AG08395 (cell line): ENCODE measurements at places on chromosomes 5 and 9.

GRCh38 chr9:16207161-16207560 lies 654.3 kb downstream of the CCDC171 start:
- peak; percentile 57 for DNase-seq

GRCh38 chr9:27489087-27489876 lies 34.8 kb upstream of the IFNK start:
- DNase-seq = no peak

DNA sequence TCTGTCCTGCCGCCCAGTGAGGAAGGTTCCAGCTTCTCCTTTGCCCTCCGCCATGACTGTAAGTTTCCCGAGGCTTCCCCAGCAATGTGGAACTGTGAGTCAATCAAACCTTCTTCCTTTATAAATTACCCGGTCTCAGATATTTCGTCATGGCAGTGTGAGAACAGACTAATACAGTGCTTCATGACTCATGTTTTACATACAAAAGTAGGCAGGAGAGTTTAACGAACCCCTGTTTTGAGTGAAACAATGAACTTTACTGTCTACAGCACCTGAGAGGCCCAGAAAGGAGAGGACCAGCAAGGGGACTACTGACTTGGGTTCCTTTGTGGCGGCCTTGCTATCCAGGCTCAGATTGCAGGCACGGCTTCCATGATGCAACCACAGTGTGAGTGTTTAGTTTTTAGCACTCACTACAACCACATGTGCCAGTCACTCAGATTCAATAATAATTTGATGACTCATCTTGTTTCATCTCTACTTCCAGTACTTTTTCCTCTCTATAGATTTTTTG lies 139.1 kb upstream of the CLINT1 start:
- peak; percentile 24 for DNase-seq

DNA sequence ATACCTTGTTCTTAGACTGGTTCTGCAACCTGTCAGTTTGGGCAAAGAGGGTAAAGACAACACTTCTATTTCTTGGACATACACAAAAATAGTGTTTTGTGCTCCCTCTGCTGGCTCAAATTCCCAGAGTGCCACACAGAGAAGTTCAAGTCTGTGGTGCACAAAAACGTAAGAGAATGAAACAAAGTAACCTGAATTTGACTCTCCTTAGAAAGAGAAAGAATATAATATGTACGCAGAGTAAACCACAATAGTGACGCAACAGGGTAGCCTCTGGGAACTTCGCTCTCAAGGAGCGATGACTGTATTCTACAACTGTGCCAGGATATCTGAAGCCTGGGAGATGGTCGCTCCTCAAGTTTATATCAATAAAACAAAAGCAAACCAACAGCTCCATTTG lies 18.5 kb downstream of the DDX31 start:
- DNase-seq = peak; percentile 45

- no peak for DNase-seq
Measured at GRCh38 chr9:126902210-126902609, 12.4 kb upstream of the RALGPS1 start.

DNA sequence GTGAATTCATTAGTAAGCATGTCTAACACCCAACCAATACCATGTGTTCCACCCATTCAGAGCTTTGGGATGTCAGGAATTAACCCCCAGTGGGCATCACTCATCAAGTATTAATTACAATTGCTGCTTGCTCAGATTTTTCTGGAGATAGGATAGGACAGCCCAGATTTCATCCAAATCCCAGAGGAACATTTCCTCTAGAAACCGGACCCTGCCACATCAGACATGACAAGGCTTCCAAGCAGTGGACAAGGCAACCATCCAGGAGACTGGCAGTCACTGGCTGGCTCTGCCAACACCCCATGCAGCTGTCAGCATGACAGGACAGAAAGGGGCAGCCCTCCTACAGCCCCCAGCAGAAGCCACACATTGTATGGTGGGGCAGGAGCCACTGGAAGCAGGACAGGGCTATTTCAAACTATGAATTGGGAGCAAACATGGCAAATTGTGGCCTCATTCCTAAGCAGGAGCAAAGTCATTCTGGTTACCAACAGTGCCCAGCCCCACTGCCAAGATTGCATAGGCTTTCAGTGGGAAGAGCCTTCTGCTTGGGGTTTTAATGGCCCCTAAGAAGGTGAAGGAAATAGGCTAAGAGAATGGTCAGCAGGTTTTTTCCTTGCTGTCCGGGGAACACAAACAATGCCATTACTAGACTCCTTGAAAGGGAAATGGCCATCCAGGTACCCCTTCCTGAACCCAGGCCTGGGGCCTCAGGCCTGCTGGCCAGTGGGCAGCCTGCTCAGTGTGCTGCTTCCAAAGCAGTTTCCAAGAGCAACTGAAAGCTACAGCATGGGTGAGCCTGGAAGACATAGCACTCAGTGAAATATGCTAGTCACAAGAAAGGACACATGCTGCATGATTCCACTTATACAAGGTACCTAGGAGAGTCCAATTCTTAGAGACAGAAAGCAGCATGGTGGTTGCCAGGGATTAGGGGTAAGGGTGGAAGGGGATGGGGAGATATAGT lies 294.7 kb upstream of the SLC30A5 start:
- no peak for DNase-seq

- DNase-seq = no peak
Measured at GRCh38 chr9:68861436-68861835, 152.5 kb downstream of the PRKACG start.

- no peak for DNase-seq
Measured at GRCh38 chr9:22447618-22448305, 1.1 kb downstream of the DMRTA1 start.

- DNase-seq = no peak
Measured at GRCh38 chr5:135192351-135192750, 158.3 kb upstream of the PITX1 start.

DNA sequence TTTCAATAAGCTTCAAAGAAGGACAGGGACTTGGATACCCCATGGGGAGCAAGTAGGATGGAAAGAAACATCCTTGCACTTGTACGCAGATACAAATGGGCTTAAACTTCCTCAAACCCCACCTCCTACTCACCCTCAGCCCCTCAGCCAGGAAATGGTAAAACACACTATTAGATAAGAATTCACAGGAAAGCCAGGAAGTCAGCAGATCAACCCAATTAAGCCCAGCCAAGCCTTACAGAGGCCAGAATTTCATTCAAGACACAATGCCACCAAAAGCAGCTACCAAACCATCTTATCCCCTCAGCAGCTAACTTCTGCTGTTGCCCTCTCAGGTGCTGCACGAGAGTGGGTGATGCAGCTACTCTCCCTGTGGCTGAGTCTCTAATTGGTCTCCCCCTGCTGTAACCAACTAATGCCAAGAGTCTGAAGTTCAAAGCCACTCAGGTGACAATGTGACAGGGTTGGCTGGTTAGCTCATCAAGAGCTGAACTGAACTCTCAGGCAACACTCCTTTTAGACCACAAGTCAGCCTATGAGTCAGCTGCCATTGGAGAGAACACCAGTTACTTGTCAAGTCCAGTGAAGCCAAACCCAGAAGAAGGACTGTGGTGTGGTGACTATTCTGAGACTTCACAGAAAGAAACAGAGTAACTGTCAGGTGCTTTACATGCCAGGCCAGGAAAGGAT lies 201.9 kb downstream of the ZNF608 start:
- DNase-seq = peak; percentile 11

- no peak for DNase-seq
Measured at GRCh38 chr5:154516475-154516874, 38.4 kb upstream of the HAND1 start.

- DNase-seq = no peak
Measured at GRCh38 chr9:120481248-120481647, 98.7 kb downstream of the CDK5RAP2 start.

DNA sequence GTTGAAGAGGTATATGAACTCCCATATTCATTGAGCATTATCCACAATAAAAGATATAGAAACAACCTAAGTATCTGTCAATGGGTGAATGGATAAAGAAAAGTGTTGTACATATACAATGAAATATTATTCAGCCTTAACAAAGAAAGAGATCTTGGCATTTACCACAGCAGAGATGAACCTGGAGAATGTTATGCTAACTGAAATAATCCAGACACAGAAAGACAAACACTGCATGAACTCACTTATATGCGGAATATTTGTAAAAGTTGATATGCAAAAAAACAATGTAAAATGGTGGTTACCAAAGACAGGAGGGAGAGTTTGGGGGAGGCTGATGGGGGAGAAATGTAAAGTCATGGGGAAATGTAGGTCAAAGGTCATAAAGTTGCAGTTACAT lies 278.7 kb downstream of the ZNF608 start:
- no peak for DNase-seq

DNA sequence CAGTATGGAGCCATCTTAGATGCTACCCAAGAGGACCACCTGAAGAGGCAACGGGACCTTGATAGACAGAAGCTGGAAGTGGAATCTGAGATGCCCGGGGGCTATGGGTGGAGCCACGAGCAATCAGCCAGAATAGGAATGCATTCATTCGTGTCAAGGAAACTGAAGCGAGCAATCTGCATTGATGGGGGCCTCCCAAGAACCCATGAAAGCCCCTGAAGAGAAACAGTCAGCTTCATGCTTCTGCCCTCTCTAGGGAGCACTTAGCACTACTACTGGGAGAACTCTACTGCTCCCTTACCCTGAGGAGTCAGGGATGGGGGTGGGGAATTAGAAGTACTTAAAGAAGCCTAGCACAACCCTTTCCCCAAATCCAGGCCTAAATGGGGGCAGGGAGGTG lies 51.9 kb upstream of the TCERG1 start:
- DNase-seq = no peak

GRCh38 chr5:1911773-1912235 lies 29.1 kb upstream of the IRX4 start:
- no peak for DNase-seq

DNA sequence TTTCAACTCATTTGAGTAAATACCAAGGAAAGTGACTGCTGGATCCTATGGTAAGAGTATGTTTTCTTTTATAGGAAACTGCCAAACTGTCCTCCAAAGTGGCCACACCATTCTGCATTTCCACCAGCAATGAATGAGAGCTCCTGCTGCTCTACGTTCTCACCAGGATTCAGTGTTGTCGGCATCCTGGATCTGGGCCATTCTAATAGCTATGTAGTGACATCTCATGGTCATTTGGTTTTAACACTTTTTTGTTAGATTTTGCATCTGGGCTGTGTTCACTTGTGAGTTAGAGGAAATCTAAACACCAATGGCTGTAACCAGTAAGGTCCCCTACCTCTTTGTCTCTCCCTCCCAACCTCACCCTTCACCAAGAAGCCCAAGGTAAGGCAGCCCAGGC lies 115.9 kb downstream of the ATPSCKMT start:
- peak; percentile 38 for DNase-seq

DNA sequence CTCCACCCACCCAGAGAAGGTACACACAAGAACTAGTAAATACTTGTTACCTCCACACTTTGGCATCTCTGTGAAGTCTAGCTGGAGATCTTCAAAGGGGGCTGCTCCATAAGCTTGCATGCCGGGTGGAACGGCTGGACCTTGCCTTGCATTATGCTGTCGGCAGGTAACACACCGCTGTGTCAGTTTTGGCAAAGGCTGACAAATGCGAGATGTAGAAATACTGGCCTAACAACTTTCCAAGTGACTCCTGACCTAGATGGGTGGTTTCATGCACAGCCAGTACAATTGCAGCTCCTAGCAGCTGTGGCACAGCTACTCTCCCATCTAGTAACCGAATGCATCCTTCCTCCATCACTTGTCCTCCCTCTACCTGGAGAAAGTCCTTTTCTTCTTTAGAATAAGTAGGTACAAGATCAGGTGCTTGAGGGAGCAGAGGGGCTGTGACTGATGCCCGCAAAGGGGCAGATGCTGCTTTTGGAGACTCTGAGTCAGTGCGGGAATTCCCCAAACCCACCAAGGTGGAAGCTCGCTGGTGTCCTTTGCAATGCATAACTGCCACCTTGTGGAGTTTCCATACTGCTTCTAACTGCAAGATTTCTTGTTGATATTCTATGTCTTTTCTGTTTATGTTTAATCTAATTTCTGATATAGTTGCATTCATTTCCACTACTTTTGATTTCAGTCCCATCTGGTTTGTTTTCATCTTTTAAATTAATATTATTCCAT lies 78.4 kb downstream of the TMEM161B start:
- DNase-seq = no peak

- DNase-seq = no peak
Measured at GRCh38 chr9:71519098-71519696, 249.1 kb downstream of the CEMIP2 start.

DNA sequence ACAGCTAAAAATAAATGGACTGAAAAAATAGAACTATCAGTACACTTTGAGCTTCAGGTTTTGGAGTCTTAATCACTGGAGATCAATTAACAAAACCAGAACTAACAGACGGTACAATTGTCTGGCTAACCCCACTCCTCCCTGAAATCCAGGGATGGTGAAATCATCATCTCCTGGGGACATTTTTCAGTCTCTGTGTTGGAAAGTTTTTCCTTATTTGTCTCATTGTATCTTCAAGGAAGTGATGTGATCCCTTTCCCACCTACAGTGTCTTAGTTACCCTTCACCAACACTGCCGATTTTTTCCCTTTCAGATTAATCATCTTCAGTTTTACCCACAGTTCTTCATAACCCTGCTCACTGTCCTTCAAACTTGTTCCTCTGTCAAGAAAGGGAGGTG lies 81.9 kb downstream of the MAP1B start:
- DNase-seq = no peak

- no peak for DNase-seq
Measured at GRCh38 chr5:125262782-125263181, 516.3 kb upstream of the ZNF608 start.

DNA sequence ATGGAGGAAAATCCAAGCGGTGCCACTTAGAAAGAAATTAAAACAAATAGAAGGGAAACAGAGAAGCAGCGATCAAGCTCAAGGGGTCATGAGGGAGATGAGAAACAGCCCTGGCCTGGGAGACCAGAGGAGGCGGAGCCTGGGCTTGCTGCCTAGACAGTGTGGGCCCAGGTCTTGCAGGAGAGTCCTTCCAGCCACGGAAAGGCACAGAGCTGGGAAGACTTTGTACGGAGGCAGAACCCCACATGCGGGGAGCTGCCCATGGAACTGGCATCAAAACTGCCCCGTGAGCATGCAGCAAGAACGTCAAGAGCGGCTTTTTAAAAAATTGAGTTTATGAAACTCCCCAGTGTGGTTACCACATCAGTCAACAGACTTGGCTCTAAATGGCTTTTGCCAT lies 119.4 kb downstream of the IRX1 start:
- no peak for DNase-seq

DNA sequence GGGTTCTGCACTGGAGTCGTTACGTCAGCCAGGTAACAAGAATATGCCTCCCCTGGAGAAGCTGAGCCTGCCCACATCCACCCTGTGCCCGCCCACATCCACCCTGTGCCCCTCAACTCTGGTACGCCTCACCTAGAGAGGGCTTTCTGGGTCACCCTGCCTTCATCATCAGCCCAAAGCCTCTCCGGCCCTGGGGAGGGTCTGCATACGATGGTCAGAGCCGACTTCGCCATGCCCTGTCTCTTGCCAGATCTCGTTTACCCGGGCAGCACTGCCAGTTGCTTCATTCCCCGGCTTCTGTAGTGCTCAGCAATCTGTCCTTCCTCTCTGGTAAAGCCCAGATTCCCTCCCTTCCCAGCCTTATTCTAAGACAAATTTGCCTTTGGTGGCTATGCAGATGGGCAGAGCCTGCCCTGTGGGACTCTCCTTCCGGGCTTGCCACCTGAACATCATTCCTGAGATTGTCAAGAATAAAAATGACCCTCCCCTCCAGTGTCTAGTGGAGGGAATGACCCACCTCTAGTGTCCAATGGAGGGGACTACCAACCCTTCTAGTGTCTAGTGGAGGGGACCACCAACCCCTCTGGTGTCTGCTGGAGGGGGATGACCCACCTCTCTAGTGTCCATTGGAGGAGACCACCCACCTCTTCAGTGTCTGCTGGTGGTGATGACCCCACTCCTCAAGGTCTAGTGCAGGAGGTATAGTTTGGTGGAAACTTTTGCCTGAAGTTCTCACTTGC lies 3.4 kb downstream of the PLEKHG4B start:
- DNase-seq = no peak

- DNase-seq = no peak
Measured at GRCh38 chr5:171323806-171324632, 15.0 kb downstream of the TLX3 start.
